Stimulated activated CD8-positive, alpha-beta memory T cell treated with anti-CD3 and anti-CD28 coated beads, Interleukin-15, amount 100 ng/mL, for 24 hours (primary cell): ENCODE measurements at places on chromosomes 3 and 15.

DNA sequence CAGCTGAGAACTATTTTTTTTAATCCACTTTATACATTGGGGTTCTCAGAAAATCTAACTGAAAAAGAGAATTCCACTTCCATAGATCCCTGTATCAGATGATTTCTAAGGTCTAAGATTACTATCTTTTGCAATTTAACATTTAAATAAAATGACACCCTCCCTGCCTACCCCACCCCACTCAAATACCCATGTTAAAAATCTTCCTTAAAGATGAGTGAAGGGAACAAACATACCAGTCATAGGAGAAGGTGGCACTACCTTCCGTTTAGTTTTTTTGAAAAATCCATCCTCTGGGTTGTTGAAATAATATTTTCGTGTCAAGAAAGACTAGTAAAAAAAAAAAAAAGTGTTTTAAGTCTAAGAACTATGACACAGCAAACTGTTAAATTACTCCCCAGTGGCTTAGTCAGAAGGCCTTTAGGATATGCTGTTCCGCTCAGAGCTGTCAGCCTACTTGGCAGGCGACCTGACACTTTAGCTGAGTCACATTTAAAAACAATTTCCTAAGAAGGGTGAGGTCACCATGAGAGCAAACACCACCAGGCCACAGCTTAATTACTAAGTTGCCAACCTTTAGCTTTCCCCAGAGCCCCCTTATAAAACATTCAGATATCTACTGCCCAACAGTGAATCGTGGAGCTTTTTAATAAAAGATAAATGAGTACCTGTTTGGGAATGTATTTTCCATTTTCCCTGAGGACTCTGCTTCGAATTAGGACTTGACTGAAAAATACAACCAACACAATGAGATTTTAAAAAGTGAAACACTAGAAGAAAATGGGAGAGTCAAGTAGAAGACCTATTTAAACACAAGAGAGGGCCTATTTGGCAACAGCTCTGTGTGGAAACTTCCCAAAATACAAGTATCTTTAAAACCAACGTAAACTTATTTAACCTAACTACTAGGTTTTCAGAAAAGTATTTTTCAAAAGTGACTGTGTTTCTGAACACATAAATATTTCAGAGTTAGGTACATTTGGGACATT is 9.6 kb downstream of the EMC3 start:
- DNase-seq = no peak

DNA sequence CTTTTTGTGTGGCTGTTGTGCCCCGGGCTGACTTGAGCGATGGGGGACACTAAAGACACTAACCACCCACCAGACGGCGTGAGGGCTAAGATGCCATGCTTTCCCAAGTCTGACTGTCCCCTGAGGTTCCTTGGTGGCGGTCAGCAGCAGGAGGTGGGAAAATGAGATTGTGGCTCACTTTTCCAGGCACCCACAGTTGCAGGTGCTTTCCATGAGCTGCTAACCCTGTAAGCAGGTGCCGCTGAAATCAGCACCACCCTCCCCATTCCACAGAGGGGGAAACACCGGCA is 17.7 kb downstream of the PRR23E start:
- no peak for DNase-seq

DNA sequence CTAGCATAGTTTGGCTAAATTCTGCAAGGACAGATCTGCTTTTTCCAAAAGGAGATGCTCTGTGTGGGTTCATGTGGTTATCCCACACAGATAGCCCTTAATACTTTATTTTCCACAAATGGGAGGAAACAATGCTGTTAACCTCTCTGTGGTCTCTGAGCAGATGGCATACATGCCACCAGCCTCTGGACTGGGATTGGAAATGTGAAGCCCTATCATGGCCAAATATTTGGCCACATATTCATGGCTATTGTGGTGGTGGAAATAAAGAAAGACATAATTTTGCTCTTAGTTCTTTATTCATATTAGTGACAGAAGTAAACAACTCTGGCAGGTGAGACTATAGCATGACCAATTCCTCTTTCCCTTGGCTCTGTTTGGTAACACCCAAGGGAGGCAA is 726.2 kb downstream of the ROBO1 start:
- no peak for DNase-seq

- no peak for DNase-seq
Measured at GRCh38 chr15:72908713-72909112, 125.2 kb upstream of the ADPGK start.

DNA sequence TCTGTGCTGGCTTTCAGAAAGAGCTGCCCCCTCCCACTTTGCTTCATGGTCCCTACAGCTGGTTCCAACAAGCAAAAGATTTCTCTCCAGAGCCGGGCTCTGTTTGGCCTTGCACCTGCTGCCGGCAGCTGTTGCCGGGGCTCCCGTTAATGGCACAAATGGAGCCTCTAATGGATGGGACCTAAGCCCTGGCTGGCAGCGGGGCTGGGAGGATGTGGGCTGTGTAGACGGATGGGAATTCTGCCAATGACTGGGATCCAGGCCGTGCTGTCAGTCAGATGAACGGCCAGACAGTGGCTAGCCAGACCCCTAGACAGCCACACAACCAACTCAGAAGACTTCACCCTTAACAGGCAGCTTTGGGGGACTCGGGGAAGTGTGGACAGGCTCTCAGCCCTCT is 88.0 kb downstream of the RPLP1 start:
- DNase-seq = no peak

GRCh38 chr3:16551342-16551976 is 38.0 kb upstream of the RFTN1 start:
- no peak for DNase-seq

DNA sequence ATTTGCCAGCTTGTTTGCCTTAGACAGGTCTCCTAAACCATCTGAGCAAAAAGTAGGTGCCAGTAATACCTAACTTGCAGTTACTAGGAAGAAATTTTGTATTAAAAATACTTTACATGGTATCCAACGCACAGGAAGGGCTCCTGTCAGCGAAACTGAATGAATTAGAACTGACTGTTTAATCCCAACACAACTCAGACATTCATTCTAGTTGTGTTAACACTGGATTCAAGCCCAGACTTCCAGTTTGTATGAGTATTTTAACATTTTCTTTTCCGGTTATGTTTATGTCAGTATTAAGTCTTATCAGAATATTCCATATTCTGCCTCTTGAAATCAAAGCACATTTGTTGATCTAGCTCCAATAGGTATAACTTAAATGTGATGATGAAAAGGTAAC is 82.0 kb upstream of the SOX2 start:
- no peak for DNase-seq

DNA sequence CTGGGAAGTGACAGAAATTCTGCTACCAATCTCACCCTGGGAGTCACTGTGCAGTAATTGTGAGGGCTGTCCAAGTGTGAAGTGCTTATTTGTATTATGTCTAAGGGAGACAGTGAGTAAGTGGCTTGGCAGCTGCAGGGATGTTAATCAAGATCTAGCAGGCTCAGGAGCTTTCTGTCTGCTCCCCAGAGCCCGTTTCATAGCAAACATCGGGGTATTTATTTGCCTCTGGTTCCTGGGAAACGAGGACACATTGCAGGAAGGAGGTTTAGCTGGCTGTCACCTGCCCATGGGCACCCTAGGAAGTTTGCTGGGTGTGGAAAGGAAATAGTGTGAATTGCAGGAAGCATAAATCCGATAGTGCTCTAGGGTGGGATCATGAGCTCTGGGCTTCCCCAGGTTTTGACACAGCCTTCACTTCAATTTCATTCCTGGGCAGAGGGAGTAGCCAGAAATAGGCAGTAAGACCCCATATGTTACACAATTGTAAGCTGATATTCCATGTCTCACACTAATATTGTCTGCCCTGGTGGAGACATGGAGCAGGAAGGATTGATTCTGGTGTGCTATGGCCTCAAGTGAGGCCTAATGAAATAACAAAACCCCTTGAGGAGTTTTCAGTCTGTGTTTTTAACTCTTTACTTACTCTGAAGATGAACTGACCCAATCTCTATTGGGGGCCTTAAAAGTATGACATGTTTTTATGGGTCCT is 74.1 kb upstream of the MITF start:
- no peak for DNase-seq

DNA sequence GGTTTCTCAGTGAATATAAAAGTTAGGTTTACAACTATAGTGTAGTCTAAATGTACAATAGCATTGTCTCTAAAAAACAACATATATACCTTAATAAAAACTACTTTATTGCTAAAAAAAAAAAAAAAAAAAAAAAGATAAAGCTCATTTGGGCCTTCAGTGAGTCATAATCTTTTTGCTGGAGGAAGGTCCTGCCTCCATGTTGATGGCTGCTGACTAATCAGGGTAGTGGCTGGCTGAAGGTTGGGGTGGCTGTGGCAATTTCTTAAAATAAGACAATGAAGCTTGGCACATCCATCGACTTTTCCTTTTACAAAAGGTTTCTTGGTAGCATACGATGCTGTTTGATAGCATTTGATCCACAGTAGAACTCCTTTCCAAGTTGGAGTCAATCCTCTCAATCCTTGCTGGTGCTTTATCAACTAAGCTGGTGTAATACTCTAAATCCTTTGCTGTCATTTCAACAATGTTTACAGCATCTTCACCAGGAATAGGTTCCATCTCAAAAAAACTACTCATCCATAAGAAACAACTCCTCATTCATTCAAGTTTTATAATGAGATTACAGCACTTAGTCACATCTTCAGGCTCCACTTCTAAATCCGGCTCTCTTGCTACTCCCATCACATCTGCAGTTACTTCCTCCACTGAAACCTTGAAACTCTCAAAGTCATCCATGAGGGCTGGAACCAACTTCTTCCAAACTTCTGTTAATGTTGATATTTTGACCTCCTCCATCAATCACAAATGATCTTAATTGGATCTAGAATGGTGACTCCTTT is 13.3 kb downstream of the ZNF280D start:
- no peak for DNase-seq

DNA sequence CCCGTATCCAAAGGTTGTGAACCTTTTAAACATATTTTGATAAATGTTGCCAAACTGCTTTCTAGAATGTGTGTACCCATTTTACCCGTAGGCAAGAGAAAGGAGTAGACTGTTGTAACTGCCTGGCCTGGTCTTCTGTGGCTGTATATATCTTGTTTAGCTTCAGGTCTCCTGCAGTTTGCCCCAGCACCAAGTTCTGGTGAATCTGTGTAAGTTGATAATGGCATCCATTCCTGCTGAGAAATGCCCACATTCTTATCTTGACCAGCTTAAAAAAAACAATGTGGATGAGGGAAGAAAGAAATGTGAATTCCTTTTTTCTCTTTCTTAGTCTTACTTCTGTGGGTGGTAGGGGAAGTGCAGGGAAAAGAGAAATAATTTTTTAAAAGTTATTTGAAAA is 53.3 kb upstream of the TLE3 start:
- DNase-seq = no peak

GRCh38 chr15:56094171-56094570 is 100.8 kb upstream of the NEDD4 start:
- no peak for DNase-seq

DNA sequence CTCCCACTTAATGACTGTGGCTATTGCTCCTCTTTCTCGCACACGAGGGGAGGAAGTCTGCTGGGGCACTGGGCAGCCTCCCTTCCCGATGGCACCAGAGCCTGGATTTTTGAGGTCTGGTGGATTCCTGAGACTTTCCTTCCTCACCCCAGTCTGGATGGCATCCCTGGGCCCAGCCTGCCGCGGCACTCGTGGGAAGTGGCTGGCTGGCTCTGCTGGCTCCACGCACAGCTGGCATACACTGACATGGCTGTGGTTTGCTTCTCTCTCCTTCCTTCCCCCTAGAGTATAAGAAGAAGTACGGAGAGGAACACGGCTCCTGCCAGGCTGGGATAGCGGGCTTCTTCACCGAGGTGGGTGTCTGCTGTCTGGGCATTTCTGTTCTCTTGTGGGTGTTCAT is 319.8 kb upstream of the LRRFIP2 start:
- no peak for DNase-seq

DNA sequence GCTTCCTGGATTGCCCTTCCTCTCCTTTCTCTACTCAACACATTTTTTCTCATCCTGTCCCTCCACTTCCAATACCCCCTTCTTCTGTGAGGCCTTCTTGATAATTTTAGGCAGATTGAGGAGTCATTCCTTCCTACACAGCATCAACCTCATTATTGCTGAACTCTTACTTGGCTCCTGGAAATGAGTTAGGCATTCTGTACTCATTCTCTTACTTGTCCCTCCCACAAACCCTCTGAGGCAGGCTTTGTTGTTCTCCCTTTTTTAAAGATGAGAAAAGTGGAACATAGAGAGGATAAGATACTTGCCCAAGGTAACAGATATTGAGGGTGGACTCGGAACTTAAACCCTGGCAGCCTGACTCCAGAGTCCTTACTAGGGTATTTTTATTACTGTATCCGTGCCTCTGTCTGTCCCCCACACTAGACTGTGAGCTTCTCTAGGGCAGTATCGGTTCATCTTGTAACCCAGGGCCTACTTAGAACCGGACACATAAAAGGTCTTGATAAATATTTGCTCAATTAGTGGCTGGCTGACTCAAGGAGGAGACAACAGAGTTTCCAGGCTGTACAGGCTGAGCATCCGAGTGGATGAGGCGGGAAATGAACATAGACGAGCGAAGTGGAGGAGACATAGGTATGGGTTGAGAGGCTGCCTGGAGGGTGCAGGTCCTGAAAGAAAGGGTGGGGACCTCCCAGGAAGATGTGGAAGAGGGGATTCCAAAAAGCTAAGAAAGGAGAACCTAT is 148.7 kb upstream of the ATP2B2 start:
- DNase-seq = no peak

DNA sequence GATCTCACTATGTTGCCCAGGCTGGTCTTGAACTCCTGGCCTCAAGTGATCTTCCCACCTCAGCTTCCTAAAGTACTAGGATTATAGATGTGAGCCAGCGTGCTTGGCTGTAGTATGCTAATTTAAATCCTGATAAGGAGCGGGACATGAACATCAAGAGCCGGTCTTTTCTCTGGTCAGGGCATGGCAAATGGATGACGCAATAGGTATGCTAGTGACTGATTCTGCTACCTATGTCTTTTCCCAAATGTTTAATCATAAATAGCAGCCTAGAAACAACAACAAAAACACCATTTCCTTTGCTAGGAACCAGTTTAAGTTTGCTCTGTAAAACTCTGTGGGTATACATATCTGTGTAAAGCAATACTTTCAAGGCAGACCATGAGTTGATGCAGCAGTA is 64.7 kb downstream of the STARD9 start:
- no peak for DNase-seq
